ENCODE measurements at places on chromosomes 4 and X. TPM values are rescaled to one million over a fixed set of nuclear protein-coding genes. Genes with fewer than 3 reads are reported as not detected.

- no peak for DNase-seq
These were observed 51.0 kb downstream of the GUCY1B1 start for GRCh38 chr4:155809835-155810234.

- peak; percentile 38 for DNase-seq
These were observed 944 bp downstream of the SNX25 start for GRCh38 chr4:185210102-185210981.

GRCh38 chrX:132480581-132481203, 8.1 kb downstream of the MBNL3 start:
- no peak for DNase-seq

GRCh38 chr4:45131020-45131419, 404.7 kb upstream of the GNPDA2 start:
- DNase-seq: no peak

- no peak for DNase-seq
These were observed 18.8 kb upstream of the SYNPO2 start for GRCh38 chr4:118869808-118870342.

- no peak for DNase-seq
These were observed 89.6 kb downstream of the KCNIP4 start for GRCh38 chr4:21858971-21859370.

- no peak for DNase-seq
These were observed 96.7 kb upstream of the RAPGEF2 start for GRCh38 chr4:159006202-159006601.

DNA sequence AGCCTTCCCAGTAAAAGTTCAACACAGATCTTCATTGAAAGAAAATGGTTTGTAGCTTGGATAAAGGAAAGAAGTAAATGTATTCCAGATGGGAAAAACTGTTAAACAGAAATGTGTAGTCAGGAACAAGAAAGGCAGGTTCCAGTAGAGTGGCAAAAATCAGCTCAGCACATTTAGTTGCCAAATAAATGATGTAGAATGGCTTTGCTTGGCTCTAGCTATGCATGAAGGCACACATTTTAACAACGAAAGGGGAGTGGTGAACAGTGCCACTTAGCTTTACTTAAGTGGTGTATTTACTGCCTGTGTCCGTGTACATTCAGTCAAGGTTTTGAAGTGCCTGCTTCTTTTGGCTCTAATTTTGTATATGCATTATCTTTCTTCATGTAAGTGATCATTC, 644.5 kb upstream of the ATOH1 start:
- no peak for DNase-seq

DNA sequence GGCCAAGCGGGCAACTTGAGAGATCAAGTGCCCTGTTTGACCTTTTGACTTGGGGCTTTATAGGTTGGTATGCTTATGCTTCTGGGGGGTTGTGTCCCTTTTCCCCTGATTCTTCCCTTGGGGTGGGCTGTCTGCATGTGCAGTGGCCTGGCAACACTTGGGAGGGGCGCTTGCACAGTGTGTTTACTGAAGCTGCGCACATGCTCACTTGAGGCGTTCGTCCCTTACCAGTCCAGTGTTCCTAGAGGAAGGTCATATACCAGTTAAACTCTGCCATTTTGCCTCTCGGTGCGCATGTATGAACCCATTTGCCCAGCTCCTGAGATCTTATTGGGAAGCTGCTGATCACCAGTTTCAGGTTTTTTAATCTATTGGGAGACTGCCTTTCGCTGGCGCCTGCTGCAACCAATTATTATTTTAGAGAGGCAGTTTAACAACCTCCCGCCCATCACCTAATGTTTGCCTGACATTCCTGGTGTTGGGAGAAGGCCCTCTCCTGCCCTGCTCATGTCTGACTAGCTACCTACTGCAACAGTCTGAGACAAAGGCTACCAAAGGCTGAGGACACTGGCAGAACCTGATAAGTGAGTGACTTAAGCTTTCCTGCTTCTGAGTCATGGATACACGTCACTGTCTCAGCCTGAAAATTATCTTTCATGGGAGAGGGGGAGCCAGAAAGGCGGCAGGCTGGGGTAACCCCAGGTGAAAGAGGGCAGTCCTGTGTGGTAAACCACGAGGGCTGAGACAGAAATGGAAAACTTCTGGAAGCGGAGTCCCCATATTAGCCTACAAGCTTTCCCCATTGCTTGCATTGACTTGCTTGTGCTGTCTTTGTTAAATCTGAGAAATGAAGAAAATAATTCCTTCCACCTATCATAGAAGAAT, 97.6 kb downstream of the CPE start:
- DNase-seq: no peak

Gene NDST3
- not detected for total RNA-seq

Gene MAGEE2
- total RNA-seq: 0.08 TPM

Gene NWD2
- total RNA-seq: not detected

Data from left ventricle myocardium inferior (tissue), 1 donor.